GF-D8 (cell line): ENCODE measurements at places on chromosomes 5 and 9.

DNA sequence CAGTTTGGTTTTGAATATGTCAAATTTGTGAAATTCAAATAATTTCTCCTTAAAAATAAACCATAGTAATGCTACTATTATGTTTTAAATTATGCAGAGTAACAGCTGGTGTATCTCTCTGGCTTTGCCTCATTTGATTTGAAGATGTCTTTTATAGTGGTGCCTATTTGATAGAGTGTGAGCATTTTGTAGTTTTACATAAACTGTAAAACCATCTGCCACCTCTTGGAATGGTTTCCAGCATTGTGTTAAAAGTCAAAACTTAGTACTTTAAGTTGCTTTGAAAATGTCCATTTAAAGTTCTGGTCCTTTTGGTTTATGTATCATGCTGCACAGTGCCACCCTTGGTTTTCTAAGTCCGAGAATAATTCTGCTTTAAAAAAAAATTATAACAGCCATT lies 15.6 kb downstream of the PRDM6 start:
- no peak for DNase-seq

- no peak for DNase-seq
Measured at GRCh38 chr9:131559421-131560000, 14.2 kb downstream of the PRRT1B start.

DNA sequence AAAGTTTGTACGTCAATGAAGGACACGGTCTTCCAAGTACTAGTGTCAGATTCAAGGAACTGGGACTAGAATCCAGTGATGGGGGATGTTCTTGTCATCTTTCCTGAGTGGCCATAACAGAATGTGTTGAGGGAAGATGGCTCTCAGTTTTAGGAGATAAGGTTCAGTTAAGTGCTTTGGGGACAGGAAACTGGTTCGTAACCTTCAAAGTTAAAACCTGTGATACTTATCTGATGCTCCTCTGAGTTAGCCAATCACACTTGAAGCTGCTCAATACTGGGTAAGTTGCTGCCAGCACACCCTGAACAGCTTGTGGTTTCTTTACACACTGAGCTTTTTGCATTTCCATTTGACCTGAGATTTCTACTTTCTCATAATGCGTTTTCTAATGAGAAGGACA lies 64.4 kb downstream of the PIK3R1 start:
- no peak for DNase-seq

DNA sequence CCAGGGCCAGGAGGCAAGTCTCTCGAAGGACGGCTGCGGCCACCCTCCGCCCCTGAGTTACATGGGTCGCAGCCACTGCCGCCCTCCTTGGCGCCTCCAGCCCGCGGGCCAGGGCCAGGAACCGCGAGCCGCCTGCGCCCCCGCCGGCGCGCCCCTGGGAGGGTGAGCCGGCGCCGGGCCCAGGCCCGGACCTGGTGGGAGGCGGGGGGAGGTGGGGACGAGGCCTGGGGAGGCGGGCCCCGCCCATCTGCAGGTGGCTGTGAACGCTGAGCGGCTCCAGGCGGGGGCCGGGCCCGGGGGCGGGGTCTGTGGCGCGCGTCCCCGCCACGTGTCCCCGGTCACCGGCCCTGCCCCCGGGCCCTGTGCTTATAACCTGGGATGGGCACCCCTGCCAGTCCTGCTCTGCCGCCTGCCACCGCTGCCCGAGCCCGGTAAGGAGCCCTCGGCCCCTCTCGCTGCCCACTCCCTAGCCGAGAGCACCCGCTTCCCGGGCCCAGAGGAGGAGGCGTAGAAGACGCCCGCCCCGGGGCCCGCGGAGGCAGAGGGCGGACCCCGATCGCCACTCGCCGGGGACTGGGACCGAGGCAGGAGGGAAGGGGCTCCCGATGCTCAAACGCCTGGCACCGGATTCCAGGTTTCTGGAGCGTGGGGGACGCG lies at the start of gene ASS1:
ASS1 (plus strand) TSS at position 397 of the 657 bp plus-strand sequence. CDS start 7,268 bp downstream, outside the sequence.
- DNase-seq = no peak

GRCh38 chr5:150809363-150809762 lies 30.8 kb downstream of the SMIM3 start:
- no peak for DNase-seq

GRCh38 chr5:654071-654778 lies 38.9 kb downstream of the TPPP start:
- DNase-seq = no peak

DNA sequence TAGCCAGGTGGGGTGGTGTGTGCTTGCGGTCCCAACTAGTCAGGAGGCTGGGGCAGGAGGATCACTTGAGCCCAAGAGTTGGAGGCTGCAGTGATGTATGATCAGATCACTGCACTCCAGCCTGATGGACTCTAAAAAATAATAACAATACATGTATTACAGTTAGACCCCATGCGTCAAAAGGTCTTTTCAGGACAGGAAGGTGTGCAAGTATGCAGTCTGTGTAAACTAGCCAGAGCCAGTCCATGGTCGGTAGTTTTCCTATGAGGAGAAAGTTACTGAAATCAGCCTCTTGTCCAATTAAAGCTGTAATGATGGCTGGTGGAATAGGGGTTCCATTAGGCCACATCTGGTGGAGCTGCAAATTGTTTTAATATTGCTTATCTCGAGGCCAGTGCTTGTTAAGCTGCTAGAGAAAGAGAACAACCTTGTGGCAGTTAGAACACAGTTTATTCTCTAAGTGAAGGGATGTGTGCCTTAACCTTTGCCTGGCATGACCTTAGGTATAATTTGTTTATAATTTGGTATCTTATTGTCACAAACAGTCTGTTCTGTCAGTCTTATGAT lies 1.5 kb upstream of the STOM start:
- DNase-seq = no peak

DNA sequence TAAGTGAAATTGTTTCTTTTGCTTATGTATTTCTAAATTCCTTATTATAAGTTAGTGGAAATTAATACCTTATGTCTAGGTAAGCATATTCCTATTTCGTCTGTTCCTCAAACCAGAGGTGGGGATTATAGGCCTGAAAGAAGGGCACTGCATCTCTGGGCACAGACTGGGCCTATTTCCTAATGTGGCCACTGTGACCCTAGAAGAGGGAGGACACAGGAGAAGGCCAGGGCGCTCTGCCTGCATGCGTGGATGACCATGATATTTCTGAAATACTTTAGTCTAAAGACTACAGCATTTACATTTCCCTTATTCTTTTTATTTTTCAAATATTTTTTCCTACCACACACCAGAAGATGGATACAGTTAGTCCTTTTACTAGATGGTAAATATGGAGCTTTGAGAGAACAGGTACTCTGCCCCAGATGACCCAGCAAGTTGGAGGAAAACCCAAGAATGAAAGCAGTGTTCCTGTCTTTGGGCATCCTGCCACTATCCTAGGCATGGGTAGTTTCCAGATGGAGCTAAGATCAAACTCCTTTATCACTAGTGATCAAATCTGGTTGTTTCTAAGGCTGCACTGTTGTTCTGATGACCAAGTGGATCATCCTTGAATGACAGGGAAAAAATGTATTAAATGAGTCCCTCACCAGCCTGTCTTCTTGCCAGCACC lies 27.8 kb downstream of the RUSC2 start:
- DNase-seq = no peak
